ENCODE measurements at places on chromosomes 2 and 18.

- DNase-seq = no peak
Observed at GRCh38 chr2:67997528-67997900, 65.3 kb downstream of the C1D start.

- DNase-seq = no peak
Observed at GRCh38 chr2:61218076-61218816, 56.3 kb downstream of the C2orf74 start.

DNA sequence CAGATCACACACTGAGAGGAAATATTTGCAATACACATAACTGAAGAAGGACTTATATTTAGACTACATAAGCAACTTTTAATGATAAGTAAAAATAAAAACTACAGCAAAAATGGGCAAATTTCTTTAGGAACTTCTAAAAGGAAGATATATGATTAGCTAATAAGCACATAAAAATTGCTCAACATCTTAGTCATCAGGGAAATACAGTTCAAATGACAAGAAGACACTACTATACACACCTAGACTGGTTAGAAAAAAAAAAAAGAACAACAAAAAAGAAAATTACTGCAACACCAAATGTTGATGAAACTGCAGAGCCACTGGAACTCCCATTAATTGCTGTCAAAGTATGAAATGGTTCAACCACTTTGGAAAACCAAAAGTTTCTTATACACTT, 1247.5 kb upstream of the ACVR2A start:
- DNase-seq = no peak

GRCh38 chr18:10035281-10035991, 121.6 kb downstream of the VAPA start:
- DNase-seq = no peak

- no peak for DNase-seq
Observed at GRCh38 chr18:6341303-6341702, 73.4 kb downstream of the L3MBTL4 start.

GRCh38 chr2:30349691-30350090, 97.4 kb upstream of the LCLAT1 start:
- DNase-seq = no peak

- DNase-seq = no peak
Observed at GRCh38 chr2:212489719-212490346, 48.8 kb downstream of the ERBB4 start.

DNA sequence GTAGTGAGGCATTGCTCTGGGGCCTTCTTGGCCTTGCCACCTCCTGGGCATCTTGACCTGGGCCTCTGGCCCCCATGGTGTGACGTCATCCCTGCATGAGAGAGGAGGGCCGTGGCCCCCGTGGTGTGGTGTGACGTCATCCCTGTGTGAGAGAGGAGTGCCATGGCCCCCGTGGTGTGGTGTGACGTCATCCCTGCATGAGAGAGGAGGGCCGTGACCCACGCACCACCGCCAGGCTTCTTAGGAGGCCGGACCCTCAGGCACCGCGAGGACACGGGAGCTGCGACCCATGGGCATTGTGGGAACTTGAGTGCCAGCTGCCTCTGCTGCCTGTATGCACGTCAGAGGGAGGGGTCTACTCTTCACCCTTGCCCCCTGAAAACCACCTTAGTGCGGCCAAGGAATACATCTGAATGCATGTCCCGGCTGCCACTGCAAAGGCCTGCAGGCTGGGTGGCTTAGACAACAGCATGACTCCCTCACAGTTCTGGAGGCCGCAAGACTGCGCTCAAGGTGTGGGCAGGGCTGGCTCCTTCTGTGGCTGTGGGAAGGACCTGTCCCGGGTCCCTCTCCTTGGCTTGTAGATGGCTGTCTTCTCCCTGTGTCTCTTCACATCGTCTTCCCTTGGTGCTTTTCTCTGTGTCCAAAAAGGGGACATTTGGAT, 20.8 kb upstream of the OTOS start:
- no peak for DNase-seq

- DNase-seq = no peak
Observed at GRCh38 chr2:8333177-8333831, 348.6 kb upstream of the ID2 start.

DNA sequence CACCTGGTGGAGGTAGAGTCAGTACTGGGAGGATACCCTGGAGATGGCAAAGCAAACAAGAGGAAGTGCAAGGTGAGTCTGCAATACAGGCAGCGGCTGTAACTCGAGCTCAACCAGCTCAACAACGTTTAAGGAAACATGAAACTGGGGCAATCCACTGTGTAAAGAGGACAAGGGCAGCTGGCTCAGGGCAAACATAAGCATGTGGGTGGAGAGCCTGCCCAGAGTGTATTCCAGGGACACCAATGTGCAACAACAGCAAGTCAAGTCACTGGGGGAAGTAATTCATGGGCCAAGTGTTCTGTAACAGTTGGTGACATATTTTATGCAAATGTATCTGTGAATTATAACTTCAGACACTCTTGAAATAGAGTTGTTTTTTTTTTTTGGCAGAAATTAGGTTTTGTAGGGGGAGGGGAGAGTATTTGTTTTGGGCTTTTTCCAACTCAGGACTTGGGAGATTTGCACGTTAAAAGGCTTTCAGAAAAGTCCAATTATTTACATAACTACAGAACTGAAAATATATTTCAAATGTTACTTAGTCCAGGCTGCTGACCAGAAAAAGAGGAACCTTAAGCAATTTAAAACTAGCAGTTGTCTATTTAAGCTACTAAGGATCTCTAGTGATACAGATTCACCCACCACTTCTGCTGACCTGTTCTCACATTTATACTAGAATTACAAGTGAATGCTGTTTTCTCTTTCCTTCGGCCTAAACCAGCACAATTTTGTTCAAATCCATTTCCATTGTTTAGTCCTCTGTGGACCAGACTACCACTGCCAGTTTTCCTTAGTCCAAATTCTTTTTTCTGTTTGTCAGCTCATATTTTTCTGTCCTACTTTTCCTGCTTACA, 18.6 kb downstream of the NRXN1 start:
- no peak for DNase-seq

GRCh38 chr2:96930351-96931010, 55.9 kb downstream of the FAM178B start:
- DNase-seq = no peak

GRCh38 chr18:961644-962355, 57.1 kb downstream of the ADCYAP1 start:
- peak; percentile 34 for DNase-seq

DNA sequence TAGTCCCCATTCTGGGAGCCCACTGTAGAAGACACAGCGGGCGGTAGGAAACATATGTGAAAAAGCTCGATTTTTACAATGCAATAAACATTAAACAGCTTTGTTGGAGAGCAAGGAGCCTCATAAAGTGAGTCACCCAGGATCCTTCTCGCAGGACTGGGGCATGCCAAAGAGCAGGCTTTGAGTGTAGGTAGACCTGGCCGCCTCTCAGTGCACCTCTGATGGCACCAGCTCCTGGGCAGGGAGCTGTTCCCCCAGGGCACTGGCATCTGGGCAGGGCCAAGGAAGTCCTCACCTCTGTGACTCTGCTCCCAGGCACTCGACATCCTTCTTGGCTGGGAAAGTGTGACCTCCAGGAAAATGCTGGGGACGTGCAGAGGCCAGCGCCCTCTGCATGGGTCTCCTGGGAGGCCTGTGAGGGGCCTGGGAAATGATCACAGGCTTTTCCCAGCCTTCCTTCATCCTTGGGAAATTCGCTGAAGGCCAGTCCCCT, 94.2 kb downstream of the POLR1A start:
- peak; percentile 10 for DNase-seq

GRCh38 chr2:190809876-190810525, 70.6 kb upstream of the GLS start:
- DNase-seq = no peak

DNA sequence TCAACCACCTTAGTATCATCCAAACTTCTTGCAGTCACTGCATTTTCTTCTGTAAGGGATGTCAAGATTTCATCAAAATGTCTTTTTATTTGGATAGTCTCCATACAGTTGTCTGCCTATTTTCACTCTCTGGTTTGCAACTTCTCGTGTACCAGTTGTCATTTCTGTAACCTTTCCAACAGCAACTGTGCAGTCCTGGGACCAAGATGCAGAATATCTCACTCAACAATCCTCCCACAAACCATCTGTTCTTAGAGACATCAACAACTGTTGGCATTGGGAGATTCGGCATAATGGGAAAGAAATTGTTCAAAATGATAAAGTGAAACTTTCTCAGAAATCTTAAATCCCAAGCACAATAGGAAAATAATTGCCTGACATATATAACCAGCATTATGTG, 933.6 kb upstream of the SLC39A10 start:
- no peak for DNase-seq

DNA sequence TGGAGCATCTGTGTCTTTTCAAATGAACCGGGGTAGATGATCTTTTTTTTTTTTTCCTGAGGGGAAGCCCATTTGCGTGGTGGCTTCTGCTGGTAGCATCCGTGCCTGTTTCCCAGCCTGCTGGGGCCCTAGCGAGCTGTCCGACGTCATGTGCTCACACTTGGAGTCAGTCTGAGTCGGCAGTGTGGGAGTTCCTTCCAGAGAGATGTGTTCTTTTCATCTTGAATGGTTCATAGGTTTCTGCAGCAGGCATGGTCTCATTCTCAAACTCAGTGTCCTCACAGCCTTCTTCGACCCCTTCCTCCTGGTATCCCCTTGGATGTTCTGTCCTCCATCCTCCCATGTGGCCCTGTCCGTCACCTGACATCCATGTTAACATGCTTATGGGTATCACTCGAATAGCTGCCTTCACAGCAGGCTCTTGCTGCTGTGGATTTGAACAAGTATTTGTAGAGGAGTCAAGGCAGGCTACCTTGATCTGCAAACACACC, 51.0 kb downstream of the LDLRAD4 start:
- DNase-seq = no peak

- DNase-seq = no peak
Observed at GRCh38 chr18:69956665-69957620, 9.3 kb upstream of the CD226 start.

DNA sequence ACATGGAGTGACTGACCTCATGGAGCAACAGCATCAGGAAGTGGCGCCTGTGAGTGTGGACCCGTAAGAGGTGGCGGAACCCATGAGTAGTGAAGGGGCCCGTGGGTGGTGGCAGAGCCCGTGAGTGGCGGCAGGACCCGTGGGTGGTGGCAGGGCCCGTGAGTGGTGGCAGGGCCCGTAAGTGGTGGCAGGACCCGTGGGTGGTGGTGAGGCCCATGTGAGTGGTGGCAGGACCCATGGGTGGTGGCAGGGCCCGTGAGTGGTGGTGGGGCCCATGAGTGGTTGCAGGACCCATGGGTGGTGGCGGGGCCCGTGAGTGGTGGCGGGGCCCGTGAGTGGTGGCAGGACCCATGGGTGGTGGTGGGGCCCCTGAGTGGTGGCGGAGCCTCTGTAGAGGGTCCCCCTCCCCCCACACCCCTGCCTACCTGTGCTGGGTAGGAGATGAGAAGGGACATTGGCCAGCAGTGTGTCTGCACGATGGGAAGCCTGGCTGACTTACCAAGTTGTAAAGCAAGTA, 407.7 kb upstream of the SALL3 start:
- DNase-seq = no peak

- no peak for DNase-seq
Observed at GRCh38 chr2:223696719-223697118, 94.6 kb upstream of the SCG2 start.

GRCh38 chr2:119809339-119810048, 49.8 kb downstream of the PTPN4 start:
- DNase-seq = no peak

DNA sequence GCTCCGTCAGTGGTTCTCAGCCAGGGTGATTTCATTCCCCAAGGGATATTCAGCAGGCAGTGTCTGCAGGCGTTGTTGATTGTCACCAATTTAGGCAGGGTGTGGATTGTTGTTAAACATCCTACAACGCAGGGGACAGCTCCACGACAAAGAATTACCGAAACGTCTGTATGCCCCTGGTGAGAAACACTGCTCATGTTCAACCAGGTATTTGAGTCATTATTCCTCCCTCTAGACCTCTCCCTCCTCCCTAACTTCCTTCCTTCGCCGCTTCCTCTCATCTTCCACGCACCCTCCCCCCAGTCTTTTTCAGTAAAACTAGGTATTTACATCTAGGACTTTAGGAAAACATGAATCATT, 50.8 kb downstream of the NCK2 start:
- no peak for DNase-seq

- no peak for DNase-seq
Observed at GRCh38 chr2:96245609-96246390, 20.0 kb downstream of the TMEM127 start.

- no peak for DNase-seq
Observed at GRCh38 chr2:200603972-200604371, 18.2 kb downstream of the AOX1 start.

DNA sequence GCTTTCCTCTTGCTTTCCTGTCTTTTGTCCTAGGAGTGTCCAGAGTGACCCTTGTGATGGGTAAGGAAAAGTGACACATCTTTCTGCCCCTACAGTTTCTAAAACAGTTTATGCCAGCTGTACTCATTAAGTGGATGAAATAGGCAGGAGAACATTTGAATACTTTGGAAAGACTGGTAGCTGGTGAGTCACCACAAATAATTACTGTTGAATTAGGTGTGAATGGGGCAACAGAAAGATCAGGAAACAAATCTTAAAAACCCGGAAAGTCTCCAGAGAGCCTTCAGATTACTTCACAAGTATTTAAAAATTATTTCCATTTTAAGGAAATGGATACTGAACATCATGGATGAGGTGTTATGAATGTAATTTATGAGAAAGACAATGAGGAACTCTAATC, 278.5 kb downstream of the CLIP4 start:
- no peak for DNase-seq

- no peak for DNase-seq
Observed at GRCh38 chr2:152410165-152410597, 75.2 kb downstream of the FMNL2 start.

DNA sequence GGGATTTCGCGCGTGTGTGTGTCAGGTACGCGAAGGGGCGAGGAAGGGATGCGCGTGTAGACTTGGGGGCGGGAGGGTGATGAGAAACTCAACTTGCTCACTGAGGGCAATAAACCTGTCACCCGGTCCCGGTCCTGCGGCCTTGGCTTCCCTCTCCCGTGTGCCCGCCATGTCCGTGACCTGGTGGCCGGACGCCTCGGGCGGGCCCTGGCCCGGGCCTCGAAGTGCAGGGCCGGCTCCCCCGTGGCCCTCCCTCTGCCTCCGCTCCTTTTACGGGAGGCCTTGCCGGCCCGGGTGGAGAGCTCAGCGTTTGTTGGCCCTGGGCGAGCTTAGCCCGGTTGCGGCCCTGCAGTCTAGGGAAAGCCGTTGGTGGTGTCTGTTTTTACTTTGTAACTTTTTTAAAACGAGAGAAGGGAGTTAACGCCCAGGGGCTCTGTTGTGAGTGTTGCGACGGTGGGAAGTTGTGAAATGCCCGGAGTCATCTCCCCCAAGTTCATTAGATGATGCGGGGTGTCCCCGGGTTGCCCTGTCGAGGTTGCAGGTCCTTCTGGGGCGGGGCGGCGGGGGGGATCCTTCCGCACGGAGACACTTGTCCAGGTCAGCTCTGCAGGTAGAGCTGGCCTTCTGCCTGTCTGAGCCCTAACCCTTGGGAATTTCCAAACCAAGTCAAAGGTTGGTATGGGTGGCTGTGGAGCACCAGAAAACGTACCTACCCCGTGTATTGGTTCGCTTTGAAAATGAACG, 883 bp downstream of the SMCHD1 start:
- peak; percentile 69 for DNase-seq

- peak; percentile 56 for DNase-seq
Observed at GRCh38 chr2:186575302-186575701, 14.6 kb upstream of the ITGAV start.
